ENCODE measurements at places on chromosomes 11 and 22.

GRCh38 chr11:93775289-93775688, 8.8 kb upstream of the MED17 start:
- DNase-seq = no peak

DNA sequence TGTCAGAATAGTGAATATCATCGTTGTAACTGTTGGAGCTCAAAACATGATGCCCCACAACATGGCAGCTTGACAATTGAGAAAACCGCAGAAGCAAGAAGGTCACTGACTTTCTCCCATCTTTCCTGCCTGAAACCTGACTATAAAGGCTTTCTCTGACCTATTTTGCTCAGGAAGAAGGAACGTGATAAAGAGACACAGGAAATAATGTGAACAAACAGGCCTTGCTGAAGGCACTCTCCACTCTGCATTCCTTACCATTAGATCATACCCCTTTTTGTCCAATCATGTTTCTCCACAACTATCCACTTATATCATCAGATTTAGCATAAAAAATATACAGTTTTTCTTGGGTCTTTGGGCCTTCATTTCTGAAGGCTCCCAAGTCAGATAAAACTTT, 916.8 kb downstream of the METTL15 start:
- no peak for DNase-seq

- no peak for DNase-seq
These were observed 46.6 kb downstream of the SLC1A2 start for GRCh38 chr11:35372565-35373283.

DNA sequence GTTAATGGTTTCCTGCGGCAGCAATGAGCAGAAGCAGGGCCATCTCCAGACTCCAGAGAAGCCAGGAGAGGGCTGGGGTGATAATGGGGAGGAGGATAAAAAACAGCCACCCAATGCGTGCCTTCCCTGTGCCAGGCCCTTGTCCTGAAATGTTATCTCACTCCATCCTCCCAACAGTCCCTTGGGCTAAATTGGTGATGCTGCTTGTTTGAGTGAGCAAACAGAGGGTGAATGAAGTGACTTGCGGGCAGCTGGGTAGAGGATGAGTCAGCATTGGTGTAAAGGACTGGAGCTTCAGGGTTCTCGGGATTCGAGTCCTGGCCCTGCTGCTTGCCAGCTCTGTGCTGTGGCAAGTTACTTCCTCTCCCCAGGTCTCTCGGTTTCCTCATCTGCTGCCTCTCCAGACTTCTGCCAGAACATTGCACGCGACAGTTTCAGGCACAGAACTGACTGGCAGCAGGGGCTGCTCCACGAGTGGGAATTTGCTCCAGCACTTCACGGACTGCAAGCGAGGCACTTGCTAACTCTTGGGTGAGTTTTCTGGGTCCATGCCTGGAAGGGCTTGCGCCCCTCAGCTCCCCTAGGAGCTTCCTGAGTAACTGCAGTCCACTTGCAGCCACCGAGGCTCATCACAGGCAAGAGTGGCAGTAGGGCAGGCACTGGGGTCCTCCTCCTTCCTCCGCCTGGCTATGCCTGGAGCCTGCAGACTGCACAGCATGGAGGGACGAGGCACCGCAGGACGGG, at the start of gene P2RY6:
Gene P2RY6, plus strand, starts transcription at position 403 of the 744 bp plus-strand sequence. CDS start 24,181 bp downstream, outside the sequence.
- no peak for DNase-seq

DNA sequence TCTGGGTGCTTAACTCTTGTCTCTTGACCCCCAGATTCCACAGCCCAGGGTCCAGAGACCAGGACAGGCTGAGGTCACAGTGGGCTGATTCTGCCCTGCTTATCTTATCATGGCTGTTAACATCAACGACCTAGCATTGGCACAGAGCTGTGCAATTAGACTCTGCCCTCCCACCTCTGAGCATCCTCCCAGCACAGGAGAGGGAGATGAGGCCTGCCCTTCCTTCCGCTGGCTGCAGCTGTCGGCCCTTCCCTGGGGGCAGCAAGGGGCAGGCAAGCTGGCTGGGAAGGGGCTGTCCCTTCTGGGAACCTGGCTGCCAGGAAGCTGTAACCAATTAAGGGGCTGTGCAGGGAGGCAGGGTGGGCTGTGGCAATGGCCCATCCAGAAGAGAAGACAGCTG, 22.5 kb downstream of the LRRC10B start:
- no peak for DNase-seq

- no peak for DNase-seq
These were observed 250.2 kb downstream of the MN1 start for GRCh38 chr22:27551402-27551801.

- DNase-seq = no peak
These were observed 5.7 kb downstream of the AP2A2 start for GRCh38 chr11:931385-931784.

- no peak for DNase-seq
These were observed 105.4 kb downstream of the BCR start for GRCh38 chr22:23285734-23286133.

GRCh38 chr11:27420722-27421572, 51.6 kb downstream of the LGR4 start:
- DNase-seq = no peak

GRCh38 chr11:1476940-1477736, 9.4 kb downstream of the MOB2 start:
- DNase-seq = no peak

- no peak for DNase-seq
These were observed 21.5 kb upstream of the GSTP1 start for GRCh38 chr11:67561971-67562619.

DNA sequence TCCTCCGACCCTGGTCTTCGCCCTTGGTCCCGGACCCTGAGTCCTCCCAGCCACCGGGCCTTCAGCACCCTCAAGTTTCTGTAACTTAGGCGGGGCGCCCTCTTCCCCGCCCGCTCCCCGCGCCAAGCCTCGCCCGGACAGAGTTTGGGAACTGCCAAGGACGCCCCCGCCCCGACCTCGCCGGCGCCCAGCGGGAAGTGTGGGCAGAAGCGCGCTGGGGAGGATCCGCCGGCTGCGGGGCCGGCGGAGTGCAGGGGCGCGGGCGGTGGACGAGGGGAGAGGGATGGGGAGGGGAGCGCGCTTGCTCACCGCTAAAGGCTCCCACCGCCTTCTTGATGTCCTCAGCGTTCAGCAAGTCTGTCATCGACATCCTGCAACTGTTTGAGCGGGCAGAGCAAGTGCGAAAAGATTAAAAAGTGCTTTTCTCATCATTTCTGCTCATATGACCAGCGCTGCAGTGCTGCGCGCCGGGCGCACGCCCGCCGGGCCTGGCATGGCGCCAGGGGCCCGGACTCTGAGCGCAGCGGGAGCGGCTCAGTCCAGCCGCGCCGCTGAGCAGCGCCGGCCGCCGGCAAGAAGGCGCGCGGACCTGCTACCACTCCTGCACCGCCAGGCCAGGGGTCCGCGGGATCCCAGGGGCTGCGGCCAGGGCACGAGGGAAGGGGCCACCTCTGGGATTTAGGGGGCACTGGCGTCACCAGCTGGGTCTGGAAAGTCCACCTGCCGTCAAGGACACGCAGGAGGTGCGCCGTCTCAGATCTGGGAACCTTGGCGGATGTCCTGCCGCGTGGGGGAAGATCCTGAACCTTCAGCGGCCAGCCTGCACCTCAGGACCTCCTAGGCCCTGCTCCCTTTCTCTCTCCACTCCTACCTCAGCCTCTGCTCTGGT, at the start of gene PVALB:
Gene PVALB, minus strand, starts transcription at position 400 of the 889 bp plus-strand sequence. Its CDS starts 30 bp downstream, at position 370.
- DNase-seq = no peak

- peak; percentile 38 for DNase-seq
These were observed 585 bp upstream of the NADSYN1 start for GRCh38 chr11:71452199-71453036.

DNA sequence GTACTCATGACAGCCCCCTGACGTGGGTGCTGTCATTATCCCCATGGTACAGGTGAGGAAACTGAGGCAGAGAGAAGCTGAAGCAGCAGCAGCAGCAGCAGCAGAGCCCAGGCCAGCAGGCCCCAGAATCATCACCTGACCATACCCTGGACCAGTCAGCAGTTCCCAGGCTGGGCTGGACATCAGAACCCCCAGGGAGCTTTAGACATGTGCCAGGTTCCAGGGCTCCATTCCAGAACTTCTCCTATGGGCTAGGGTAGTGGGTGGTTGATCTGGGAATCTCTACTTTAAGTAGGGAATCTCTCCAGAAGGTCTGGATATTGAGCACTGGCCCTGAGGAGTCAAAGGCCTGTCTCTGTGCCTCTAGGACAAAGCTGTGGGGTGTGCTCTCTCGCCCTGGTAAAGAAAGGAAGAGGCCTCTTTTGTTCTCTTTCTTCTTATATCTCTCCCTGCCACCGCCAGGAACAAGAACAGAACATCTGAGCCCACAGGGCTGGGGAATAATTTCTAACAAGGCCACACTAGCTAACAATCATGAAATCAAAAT, 26.6 kb downstream of the MAFF start:
- no peak for DNase-seq

DNA sequence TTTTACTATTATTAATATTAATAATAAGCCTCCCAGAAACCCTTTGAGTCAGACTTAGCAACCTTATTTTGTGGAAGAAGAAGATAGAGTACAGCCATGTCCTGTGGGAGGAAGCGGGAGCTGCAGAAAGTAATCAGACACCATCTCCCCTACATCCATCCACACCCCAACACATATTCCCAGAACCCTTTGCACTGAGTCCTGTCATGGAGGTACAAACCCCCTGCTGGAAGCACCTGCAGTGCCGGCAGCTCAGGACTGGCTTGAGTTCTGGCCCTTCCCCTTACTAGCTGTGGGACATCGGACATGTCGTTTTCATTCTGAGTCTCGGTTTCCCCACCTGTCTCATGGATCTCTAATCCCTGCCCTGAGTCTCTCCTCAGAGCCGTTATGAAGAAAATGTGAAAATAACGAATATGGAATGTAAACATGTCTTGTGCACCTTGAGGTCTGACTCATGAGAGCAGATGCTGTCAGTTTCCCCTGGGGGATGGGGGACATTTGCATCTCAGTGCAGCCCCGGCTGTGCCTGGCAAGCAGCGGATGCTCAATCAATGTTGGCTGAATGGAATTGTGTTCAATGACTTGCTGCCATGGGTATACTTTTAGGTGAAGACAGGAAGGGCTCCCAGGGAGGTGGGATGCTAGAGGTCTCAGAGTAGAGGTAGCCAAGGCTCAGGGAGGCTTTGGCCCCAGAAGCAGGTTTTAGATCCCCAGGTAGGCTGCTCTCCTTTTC, 45.4 kb downstream of the TP53I11 start:
- no peak for DNase-seq

DNA sequence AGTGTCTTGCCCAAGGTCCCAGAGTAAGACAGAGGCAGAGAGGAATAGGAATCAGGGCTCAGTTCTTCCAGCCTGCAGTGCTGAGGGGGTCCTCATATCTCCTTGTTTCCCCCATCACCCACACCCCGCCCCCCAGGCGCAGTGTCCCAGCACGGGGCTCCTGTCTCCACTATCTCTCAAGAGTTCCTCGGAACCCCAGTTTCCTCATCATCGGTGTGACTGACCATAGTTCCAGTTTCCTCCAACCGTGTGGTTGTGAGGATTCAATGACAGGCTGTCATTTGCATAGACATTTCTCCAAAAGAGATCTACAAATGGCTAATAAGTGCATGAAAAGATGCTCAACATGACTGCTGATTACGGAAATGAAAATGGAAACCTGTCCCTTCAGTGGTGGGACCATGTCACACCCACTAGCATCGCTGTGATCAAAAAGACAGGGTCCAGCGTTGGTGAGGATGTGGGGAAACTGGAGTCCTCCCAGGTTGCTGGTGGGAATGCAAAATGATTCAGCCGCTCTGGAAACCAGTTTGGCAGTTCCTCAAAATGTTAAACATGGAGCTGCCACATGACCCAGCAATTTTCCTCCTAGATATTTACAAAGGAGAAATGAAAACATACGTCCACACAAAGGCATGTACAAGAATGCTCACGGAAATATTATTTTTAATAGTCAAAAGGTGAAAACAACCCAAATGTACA, 31.8 kb upstream of the PDGFB start:
- DNase-seq = no peak

DNA sequence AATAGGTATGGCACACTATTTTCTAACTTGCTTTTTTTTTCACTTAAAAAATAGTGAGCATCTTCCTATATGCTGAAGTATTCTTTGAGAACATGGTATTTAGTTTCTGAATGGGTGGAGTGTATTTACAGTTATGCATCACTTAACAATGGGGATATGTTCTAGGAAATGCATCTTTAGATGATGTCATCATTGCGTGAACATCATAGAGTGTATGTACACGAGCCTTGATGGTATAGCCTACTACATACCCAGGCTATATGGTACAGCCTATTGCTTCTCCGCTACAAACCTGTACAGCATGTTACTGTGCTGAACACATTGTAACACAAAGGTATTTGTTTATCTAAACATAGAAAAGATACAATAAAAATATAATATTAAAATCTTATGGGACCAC, 124.3 kb upstream of the ASPHD2 start:
- DNase-seq = no peak
